ENCODE measurements at places on chromosomes 7 and 10.

GRCh38 chr10:91709394-91709798 is 76.5 kb upstream of the PPP1R3C start:
- no peak for DNase-seq

DNA sequence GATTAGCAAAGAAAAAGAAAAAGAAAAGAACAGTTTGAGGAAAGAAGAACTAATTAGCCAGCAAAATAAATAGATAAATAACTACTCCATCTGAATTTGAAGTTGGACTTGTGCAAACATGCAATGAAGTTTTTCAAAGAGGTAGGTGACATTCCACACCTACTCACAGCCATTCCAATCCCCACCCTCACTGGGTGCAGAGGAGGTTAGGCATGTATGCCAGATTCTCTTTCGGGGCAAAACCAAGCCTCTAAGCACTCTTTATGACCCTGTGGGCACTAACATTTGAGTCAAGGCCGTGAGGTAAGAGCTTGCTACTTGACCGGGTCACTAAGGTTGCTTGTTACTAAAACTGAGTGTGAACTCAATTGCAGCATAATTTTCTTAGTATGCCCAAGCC is 108.4 kb upstream of the SEMA3A start:
- no peak for DNase-seq

DNA sequence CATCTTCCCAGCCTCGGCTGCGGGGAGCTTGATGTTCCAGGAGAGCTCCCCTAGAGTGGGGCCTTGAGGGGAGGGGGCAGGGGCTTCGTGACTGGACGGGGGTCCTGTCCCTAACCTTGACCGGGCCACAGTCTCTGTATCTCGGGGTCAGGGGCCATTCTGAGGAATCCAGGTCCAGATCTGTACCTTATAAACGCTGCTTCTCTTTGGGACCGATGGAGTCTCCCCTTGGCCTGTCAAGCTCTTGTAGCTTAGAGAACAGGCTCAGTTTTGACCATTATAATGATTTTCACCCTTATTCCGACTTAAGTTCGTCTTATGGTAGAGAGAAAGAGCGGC is 831 bp downstream of the ZKSCAN5 start:
- DNase-seq: no peak

DNA sequence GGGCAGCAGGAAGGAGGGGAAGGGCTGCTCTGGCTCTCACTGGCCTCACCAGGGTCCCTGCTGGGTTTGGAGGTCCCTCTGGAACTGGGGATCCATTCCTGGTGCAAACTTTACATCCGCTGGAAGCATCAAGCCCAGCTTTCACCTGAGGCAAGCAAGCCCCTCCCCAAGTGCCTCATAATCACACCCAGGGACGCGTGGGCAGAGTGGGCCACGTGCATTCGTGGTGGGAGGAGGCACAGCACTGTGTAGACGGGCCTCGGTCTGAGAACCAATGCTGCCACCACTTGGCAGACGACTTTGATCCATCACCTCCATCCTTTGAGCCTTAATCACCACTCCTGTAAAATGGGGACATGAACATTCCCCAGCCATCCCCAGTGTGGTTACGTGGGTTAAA is 74.1 kb downstream of the VWA2 start:
- no peak for DNase-seq

DNA sequence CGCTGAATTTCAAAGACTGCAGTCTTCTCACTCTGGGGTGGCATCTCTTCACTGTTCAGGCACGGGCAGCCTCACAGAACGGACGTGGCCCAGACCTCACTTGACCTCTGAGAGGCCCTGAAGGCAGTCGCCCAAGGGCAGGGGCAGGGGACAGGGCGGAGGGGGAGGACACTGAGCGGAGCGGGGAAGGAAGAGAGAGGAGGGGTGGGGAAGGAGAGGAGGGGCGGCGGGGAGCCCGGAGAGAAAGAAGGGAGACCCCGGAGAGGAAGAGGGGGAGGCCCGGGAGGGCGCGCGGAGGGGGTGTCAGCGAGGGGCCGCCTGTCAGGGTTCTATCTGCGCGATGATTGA is 58.7 kb upstream of the COMTD1 start:
- DNase-seq: no peak

- DNase-seq: no peak
Observed at GRCh38 chr10:48649349-48649944, 35.2 kb upstream of the WDFY4 start.

- DNase-seq: no peak
Observed at GRCh38 chr10:114095559-114096337, 52.1 kb downstream of the ADRB1 start.

- DNase-seq: no peak
Observed at GRCh38 chr7:48528646-48529045, 357.4 kb downstream of the ABCA13 start.

GRCh38 chr10:95503001-95503400 is 58.2 kb downstream of the SORBS1 start:
- DNase-seq: no peak

DNA sequence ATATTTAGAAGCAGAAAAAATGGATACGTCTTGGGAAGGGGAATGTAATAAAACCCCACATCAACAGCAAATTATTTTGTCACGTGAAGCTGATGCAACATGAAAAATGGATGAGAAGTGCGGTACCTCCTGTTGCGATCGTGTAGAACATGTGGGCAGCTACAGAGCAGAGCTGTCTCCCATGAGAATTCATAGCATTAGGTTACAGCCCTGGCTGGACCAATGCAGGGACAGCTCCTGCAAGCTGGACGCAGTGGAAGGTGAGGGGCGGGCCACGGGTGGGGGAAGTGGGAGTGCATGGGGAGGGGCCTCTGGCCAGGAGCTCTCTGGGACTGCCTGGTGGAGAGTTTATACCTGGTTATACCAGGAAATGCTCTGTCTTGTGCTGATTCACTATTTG is 120.3 kb downstream of the GATA3 start:
- DNase-seq: no peak

GRCh38 chr7:74380720-74381119 is 73.0 kb upstream of the GTF2IRD1 start:
- DNase-seq: no peak

DNA sequence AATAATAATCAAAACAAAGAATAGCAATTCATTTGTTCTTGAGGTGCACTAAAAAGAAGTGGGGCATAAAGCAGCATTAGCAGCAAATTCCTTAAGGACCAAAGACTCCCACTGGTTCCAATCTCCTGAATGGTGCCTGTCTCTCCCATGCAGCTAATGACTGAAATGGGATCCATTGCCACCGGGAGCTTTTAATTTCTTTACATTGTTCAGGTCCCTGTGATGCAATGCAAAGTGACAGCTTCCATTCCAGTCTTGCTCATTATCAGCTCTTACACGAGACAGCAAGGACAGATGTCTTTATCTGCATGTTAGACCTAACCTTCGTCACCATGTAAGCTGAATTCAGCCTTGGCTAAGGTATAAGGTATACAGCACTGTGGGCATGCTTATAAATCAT is 148.1 kb downstream of the POU6F2 start:
- no peak for DNase-seq

GRCh38 chr10:88932539-88933256 is 19.9 kb downstream of the ACTA2 start:
- DNase-seq: peak; percentile 61

DNA sequence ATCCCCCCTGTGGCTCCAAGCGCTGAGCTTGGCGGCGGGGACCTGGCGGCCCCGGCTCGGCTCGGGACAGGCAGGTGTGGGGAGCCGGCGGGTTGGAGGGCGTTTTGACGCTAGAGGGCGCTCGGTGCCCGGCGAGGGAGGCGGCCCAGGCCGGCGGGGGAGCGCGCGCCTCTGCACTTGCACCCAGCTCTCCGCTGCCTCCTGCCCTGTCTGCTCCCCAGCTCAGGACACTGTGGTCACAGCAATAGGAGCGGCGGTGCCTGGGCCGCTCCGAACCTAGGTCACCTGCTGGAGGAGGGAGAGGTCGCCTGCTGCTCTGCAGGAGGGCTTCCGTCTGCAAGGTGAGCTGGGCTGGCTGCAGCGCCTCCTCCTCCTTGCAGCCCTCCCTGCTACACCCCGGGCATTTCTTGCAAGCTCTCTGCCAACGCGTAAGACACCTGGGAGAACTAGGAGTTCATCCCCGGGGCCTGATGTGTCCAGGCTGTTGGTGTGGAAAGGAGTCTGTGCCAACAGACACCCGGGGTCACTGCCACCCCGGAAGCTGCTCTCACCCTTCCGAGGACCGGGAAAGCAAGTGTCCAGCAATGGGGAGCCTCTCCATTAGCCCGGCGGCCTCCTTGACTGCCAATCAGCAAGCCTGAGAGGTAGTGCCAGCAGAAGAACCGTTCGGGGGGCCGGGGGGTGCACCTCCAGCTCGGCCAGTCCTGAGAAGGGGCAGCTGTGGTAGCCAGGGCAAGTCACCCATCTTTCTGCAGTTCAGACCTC is 620.4 kb downstream of the GALNT17 start:
- peak; percentile 52 for DNase-seq

DNA sequence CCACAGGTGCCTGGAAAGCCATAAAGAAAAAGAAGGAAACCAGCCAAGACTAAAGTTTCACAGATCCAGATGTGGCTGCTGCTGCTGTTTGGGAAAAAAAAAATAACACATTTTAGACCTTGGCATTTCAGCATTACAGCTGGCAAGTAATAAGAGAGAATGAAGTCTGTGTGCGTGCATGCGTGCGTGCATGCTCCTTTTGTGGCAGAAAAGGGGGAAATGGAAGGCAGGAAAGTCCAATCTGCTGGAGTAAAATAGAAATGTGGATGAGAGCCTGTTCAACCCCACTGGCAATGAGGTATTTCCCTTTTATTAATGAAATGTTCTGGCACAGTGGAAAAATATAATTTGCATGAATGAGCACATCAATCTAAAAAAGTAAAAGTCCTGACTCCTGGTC is 137.0 kb upstream of the SEMA3A start:
- no peak for DNase-seq

- DNase-seq: no peak
Observed at GRCh38 chr10:130400890-130401289, 264.7 kb downstream of the GLRX3 start.

DNA sequence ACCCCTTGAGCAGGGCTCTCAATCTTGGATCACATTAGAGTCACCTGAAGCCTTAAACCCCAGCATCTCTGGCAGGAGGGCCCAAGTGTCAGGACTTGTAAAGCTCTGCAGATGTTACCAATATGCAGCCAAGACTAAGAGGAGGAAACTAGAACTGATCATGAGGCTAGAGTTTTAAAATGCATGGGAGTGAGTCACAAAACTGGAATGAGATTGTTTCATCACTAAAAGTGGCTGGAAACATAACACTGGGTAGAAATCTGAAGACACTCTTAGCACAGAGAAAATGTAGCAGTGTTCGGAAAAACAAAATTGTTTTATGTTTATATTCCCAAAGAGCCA is 63.3 kb upstream of the GHITM start:
- DNase-seq: no peak

- DNase-seq: peak; percentile 38
Observed at GRCh38 chr10:73262105-73262730, 9.8 kb upstream of the MRPS16 start.

DNA sequence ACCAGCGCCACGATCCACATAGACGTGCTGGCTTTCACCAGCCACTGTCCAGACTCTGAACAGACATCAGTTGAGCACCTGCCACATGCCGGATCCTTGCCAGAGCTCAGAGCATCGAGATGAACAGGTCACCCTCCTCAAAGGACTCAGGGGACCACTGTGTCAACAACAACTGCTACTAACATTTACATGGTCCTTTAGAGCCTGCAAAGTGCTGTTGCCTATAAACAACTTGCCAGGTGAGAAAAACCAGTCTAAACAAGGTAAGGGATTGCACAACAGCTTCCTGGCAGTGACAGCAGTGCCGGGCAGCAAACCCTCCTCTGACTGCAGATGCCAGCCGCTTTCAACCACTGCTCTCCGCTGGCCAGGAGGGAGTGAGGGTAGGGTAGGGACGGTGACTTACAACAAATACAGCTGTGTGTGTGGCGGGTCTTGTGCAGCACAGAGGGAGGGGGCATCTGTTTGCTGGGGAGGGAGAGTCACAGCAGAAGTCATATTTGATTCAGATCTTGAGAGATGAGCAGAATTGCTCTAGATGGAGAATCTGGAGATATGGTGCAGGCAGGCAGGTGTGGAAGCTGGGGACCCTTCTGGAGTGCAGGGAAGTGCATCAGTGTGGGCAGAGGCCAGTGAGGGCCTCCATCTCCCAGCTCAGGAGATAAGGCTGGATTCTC is 32.8 kb upstream of the RHEB start:
- DNase-seq: no peak

- DNase-seq: no peak
Observed at GRCh38 chr10:88922041-88922440, 30.5 kb downstream of the ACTA2 start.

GRCh38 chr10:126420567-126421300 is 32.5 kb upstream of the ADAM12 start:
- no peak for DNase-seq

- DNase-seq: no peak
Observed at GRCh38 chr10:73163096-73163495, 4.7 kb downstream of the ECD start.

DNA sequence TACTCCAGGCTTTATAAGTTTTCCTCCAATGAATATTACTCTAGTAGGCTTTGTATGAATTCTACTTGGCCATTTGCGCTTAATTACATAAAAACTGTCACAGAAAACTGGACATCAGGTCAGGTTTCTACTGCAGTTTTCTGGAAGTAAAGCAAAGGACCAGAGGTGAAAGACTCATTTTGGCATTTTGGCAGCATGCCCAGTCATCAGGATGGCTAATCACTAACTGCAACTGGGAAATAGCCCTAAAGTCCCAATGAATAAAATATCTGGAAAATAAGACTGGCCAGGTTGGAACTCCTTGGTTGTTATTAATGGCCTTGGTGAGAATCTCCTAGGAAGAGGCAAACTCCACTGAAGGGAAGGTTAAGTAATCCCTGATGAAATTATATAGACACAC is 75.5 kb downstream of the COPG2 start:
- no peak for DNase-seq

- peak; percentile 37 for DNase-seq
Observed at GRCh38 chr7:99078416-99078815, 65.5 kb downstream of the SMURF1 start.

DNA sequence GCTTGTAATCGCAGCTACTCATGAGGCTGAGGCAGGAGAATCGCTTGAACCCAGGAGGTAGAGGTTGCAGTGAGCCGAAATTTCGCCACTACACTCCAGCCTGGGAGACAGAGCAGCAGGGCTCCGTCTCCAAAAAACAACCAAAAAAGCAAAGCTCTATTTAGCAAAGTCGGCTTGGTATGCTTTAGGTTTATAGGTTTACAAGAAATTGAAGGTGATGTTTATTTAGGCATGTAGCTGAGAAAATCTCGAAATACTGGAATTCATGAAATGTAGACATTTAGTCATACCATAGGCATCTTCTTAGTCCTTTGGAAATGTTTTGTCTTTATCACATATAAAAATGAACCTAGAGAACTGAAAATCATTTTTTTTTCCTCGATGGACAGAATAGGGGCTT is 453.8 kb upstream of the ANKRD30A start:
- no peak for DNase-seq

DNA sequence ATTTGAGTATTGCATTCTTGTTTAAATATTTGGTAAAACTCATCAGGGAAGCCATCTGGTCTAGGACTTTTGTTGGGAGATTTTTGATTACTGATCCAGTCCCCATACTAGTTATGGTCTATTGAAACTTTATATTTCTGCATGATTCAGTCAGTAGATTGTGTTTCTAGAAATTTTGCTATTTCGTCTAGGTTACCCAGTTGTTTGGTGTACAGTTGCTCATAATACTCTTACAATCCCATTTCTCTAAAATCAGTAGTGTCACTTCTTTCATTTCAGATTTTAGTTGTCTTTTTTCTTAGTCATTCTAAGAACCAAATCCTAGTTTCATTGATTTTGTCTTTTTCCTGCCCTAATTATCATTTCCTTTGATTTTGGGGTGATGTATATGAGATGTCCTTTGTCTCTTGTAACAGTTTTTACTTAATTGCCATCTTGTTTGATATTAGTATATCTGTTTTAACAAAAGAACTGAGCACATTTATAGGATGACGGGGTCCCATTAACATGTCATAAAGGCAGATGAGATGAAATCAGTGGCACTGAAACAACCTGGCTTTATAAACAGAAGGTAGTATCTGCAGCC is 7.9 kb downstream of the MALSU1 start:
- no peak for DNase-seq
